Stimulated activated CD4-positive, alpha-beta T cell treated with anti-CD3 and anti-CD28 coated beads, TNF-alpha, amount 100 ng/mL, for 1 hour (primary cell): ENCODE measurements at places on chromosomes 2 and 18.
A peak's percentile ranks its signal among the peaks of the same experiment; 100 is the strongest.

GRCh38 chr2:240906911-240907590, 915 bp downstream of the CROCC2 start:
- DNase-seq = no peak

GRCh38 chr2:212640428-212640827, 101.8 kb upstream of the ERBB4 start:
- DNase-seq = no peak

GRCh38 chr2:200490001-200490400, 19.9 kb downstream of the KCTD18 start:
- no peak for DNase-seq

DNA sequence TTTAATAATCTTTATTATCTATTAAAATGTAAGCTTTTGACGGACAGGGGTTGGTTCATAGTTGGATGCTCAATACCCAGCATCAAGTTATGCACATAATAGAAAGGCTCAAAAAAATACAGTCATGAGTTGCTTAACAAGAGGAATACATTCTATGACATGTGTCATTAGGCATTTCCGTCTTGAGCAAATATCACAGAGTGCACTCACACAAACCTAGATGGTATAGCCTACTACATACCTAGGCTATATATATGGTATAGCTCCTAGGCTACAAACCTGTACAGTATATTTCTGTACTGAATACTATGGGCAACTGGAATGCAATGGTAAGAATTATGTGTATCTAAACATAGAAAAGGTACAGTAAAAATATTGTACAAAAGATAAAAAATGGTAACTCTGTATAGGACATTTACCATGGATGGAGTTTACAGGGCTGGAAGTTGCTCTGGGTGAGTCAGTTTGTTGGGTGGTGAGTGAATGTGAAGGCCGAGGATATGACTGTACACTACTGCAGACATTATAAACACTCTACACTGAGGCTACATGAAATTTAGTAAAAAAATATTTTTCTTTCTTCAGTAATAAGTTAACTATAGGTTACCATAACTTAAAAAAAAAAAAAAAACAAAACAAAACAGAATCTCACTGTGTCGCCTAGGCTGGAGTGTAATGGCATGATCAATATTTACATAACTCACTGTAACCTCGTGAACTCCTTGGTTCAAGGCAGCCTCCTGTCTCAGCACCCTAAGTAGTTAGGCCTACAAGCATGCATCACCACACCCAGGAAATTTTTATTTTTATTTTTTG, 201.2 kb downstream of the NBAS start:
- no peak for DNase-seq

GRCh38 chr2:112626604-112627059, 19.1 kb upstream of the SLC20A1 start:
- DNase-seq = no peak

DNA sequence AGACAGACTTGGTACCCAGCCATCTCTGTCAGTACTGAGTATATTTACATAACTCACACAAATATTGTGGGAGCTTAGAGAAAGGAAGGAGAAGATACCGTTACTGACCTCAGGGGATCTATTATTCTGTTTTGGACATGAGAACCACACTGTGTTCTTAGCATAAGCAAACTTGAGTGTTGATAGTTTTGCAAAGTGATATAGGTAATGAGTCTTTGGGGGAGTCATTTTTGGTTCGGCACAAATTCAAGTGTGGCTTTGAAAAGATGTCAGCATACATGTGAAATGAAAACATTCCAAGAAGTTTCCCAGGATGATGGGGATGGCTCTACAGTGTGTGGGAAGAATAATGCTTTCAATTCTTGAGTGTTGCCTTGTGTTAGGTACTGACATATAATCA, 24.1 kb downstream of the SMARCAL1 start:
- no peak for DNase-seq

DNA sequence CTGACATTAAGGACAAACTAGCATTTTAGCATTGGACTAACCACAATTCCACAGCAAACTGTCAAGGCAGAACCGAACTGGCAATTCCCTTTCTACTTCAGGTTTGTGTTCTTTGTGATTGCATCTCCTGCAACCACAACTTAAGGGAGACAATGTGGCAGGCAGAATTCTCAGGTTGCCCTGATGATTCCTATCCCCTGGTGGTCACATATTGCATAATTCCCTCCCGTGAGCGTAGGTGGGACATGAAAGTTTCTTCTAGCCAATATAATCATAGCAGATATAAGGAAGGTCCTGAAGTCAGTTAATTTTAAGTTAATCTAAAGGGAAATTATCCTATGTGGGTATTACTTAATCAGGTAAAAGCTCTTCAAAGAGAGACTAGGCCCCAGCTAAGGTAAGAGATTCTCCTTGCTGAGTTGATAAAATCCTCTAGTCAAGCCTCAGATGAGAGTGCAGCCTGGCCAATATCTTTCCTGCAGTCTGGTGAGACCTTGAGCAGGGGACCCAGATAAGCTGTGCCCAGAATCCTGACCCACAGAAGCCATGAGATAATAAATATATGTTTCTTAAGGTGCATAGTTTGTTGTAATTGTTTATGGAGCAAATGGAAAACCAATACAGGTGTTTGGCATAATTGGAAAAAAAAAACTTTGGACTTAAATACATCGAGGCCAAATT, 45.9 kb upstream of the TNP1 start:
- DNase-seq = no peak

GRCh38 chr2:70484086-70484485, 69.5 kb downstream of the TGFA start:
- no peak for DNase-seq

DNA sequence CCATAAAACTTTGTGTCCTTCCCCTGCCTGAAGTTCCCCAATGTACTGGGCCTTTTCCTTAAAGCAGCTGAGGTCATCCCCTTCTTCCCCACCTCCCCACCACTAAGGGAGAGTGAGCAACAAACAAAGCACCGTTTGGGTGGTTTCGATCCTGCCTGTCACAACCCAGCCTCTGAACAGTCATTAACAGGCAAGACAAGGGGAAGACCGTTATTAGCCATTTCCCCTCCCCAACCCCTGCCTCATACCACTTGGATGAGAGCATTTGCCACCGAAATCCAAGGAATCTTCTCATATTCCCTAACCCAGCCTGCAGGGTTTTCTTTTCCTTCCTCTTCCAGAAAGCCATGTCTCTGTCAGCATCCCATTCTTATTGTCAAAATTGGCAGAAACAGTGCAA, 65.6 kb downstream of the STRADB start:
- DNase-seq = no peak

DNA sequence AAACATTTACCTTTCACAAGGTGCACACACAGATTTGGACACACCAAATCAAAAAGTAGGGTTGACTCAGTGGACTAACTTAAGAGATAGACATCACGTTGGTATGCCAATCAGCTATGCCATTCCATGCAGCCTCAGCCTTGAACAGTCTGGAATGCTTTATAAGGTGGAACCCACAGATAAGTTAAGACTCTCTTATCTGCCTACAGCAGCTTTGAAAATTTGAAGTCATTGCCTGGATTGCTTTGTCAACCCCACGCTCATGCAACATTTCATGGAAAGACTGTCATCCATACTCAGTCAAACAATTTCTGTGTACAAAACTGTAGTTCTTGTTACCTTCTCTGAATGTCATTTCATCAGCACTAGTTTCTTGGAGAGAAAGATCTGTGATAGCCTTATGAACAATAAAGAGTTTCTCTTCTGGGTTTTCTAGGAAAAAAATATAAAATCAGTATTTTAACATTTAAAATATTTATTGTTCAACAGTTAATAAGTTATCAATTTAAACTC, 1.2 kb downstream of the ERMN start:
- DNase-seq = no peak

DNA sequence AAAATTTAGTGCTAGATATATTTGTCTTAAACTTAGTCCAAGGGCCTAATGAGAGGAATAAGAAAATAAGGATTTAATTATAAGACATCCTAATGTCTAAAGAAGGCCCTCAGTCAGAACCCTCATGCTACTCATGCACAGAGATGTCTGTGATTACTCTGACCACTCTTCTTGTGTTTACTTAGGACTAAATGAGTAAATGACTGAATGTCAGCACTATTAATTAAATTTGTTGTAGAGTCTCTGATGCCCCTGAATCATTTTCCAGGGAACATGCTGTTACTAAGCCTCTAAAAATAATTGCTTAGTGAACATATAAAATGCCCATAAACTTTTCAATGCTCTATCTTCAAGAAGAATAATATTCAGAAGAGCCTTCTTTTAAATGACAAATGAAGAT, 32.4 kb downstream of the GULP1 start:
- no peak for DNase-seq

GRCh38 chr2:1492711-1493430, 79.6 kb downstream of the TPO start:
- no peak for DNase-seq

- DNase-seq = peak; percentile 57
Observed at GRCh38 chr2:234288974-234289455, 207.9 kb downstream of the ARL4C start.

DNA sequence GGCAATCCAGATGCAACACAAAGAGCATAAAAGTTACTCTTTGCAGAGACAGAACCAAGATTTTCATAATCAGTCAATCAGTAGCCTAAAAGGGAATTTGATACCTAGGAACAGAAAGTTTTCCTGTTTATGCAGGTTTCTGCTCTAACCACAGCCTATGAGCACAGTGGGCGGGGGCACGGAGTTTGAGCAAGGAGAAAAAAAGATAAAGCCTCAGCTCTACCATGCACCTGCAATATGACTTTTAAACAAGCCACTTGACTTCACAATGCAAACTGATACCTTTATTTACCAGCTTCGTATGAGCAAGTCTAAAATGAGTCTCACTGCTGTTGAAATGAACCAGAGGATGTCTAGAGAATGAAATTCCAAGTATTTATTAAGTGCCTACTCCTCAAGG, 5.6 kb upstream of the LRATD1 start:
- no peak for DNase-seq

DNA sequence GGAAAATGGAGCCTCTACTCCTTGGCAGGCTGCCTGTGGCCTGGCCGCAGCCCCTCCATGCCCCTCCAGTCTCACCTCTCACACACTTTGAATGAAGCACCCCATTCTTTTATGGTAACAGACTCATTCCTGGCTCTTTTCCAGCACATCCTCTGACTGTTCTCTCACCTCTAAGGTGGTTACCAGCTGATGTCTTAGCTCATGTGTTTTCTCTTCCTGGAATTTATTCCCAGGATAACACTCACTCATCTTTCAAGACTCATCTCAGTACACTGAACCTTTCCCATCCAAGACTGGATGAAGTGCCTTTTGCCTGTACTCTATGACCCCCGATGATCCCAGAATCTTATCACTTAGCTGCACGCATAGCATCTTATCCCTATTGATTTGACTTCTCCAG, 50.6 kb downstream of the SLC9A4 start:
- no peak for DNase-seq

GRCh38 chr2:2174956-2175355, 156.1 kb downstream of the MYT1L start:
- no peak for DNase-seq

- DNase-seq = no peak
Observed at GRCh38 chr2:156704617-156705016, 268.4 kb downstream of the GPD2 start.

GRCh38 chr2:235011607-235011928, 59.8 kb downstream of the SH3BP4 start:
- DNase-seq = no peak

DNA sequence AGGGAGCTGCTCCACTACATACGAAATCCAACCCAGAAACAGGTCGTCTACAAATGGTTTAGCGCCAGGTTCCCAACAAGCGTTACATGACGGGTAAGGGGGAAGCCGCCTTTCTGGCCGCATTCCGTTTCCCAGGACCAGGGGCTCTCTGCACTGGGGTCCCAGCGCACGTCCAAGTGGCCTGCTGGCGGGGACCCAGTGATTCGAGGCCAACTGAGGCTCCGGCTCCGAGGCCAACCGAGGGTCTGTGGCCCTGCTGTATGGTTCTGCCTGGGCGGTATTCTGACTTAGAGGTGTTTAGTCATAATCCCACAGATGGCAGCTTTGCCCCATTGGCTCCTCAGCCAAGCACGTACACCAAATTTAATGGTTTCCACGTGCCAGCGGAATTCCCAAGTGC, 127.2 kb downstream of the PKP4 start:
- no peak for DNase-seq

- no peak for DNase-seq
Observed at GRCh38 chr2:152155209-152155608, 20.4 kb downstream of the STAM2 start.

GRCh38 chr2:123086613-123087385, 938.3 kb upstream of the CNTNAP5 start:
- DNase-seq = no peak

- no peak for DNase-seq
Observed at GRCh38 chr2:210224941-210225672, at the start of gene ACADL. TSS of gene ACADL (minus strand) at chr2:210225447. CDS start at chr2:210225263, 184 bp downstream.

- DNase-seq = no peak
Observed at GRCh38 chr2:213172641-213173040, 21.2 kb upstream of the IKZF2 start.

- no peak for DNase-seq
Observed at GRCh38 chr18:36350251-36350651, 52.7 kb downstream of the FHOD3 start.

GRCh38 chr2:56271275-56271674, 87.5 kb downstream of the CCDC85A start:
- DNase-seq = no peak

GRCh38 chr2:88556026-88556425, 71.2 kb downstream of the EIF2AK3 start:
- DNase-seq = no peak

GRCh38 chr18:5073026-5073944, 123.8 kb downstream of the AKAIN1 start:
- no peak for DNase-seq

DNA sequence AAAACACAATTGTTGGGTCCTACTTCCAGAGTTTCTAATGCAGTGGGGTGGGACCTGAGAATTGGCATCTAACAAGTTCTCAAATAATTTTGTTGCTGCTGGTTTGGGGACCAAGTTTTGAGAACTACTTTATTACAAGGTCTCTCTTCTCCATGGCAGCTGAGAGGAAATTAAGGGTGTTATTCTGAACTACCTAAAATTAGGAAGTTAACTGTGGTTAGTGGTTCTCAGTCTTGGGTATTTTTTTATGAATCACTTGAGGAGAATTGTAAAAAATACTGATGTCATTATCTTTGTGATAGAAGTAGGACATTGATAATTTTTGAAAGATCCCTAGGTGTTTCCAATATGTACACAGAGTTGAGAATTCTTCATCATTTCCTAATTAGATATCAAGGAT, 210.2 kb downstream of the MC4R start:
- DNase-seq = no peak

GRCh38 chr2:238869-239268, 25.0 kb downstream of the SH3YL1 start:
- no peak for DNase-seq

DNA sequence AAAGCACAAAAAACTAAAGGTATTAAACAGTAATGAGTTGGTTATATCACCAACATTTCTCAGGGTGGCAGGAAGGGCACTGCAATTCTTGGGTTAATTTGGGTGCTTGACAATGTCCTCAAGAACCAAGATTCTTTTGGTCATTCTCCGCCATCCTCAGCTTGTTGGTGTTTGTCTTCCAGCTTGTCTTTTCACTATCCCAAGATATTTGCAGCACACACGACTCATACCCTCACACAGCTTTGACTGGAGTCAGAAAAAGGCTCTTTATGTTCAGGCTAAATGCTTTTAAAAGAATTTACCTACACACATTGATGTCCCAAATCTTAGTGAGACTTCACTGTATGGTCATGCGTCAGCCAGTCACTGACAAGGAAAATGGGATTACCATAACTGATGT, 12.5 kb downstream of the GREB1L start:
- DNase-seq = no peak
